Suppressor macrophage treated with lipopolysaccharide for 4 hours (primary cell): ENCODE measurements at places on chromosomes 12 and 14.

DNA sequence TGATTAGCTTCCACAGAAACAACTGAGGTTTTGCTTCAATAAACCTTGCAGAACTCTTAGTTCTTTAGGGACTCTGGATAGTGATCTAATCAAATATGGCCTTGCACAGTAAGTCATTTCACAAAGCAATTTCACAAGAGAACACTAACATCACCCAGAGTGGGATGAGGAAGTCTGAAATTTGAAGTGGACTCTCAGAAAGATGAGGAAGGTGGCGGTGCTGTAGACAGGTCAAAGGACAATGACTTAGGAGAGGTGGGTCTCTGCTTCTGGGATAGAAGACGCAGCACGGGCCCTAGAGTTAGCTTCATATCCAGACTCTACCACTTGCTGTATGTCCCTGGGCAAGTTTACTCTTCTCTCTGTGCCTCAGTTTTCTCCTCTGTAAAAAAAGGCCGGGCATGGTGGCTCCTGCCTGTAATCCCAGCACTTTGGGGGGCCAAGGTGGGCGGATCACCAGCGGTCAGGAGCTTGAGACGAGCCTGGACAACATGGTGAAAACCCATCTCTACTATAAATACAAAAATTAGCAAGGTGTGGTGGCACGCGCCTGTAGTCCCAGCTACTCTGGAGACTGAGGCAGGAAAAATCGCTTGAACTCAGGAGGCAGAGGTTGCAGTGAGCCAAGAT lies 18.9 kb downstream of the FOS start:
- peak; percentile 92 for DNase-seq

- no peak for DNase-seq
These were observed 83.7 kb downstream of the NINJ2 start for GRCh38 chr12:579420-580110.

- no peak for DNase-seq
These were observed 74.8 kb upstream of the TCL1B start for GRCh38 chr14:95611293-95611880.

DNA sequence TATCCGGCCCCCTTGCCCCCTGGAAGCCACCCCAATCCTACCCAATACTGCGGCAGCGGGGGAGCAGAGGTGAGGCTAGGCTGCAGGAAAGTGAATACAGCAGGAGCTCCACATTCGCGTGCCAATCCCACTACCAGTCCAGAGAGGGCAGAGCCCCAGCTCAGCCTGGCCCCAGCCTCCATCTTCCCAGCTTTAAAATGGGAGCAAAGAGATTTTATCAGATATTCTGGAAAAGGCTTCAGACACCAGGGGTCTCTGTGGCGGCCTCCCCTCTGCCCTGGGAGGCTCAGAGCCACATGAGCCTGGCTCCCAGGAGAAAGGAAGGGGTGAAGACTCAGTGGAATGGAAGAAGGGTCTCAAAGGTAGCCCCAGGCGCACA lies 72.7 kb downstream of the NCOR2 start:
- no peak for DNase-seq

GRCh38 chr14:104531421-104532190 lies 48.0 kb upstream of the C14orf180 start:
- DNase-seq = no peak

DNA sequence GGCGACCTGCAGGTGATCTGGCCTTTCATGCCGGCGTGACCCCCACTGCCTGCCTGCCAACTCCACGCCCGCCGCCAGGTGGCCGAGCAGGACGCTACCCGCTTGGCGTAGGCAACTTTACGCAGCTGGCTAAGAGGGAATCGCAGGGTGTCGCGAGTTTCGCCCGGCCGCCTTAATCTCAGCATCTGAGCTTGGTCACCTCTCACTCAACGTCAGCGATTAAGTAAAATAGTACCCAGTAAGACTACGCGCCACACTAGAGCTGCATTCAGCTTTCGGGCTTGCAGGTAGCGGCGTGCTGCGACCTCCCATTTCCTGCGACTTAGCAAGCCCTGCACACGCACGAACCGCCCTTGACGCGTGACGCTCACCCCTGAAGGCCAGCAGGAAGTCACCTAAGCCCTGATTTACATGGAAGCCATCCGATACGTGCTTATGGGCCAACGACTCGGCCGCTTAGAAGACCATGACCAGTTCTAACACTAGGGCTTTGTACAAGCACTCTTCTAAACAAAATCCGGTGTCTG lies 33.2 kb downstream of the WBP11 start:
- peak; percentile 81 for DNase-seq

- DNase-seq = peak; percentile 73
These were observed 300.0 kb downstream of the AEBP2 start for GRCh38 chr12:19739195-19739776.

GRCh38 chr12:17528394-17528793 lies 561.6 kb downstream of the RERGL start:
- no peak for DNase-seq

DNA sequence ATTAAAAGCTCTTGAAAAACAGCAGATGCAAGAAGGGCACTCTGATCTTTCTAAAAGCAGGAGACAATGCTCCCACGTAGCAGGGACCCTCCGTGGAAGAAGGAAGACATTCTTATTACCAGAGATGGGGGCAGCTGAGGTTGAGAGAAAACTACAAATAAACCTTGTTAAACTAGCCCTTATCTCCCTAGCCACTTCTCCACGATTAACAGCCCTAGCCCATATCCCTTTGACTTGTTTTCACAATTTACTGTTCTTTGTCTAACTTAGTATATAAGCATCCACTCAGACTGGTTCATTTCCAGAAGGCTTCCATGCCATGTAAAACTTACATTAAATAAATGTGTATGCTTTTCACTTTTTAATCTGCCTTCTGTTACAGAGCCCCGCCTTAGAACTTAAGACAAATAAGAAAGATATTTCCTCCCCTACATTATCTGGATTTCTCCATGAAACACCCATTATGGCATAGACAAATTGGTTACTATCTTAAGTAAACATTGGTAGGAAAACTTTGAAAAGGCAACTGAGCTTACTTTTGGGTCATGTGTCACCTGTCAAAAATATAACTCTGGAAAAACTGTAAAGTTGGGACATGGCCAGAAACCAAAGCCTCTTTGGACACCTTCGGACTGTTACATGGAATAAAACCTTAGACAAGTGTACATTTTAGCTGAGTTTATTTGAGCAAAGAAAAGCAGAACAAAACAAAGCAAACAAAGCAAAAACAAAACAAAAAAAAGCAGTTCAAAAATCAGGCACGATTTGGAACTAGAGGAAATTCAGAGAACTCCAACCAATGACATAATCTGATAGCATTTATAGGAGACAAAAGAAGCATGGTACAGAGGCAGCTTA lies 4.9 kb upstream of the RNASE1 start:
- DNase-seq = no peak

DNA sequence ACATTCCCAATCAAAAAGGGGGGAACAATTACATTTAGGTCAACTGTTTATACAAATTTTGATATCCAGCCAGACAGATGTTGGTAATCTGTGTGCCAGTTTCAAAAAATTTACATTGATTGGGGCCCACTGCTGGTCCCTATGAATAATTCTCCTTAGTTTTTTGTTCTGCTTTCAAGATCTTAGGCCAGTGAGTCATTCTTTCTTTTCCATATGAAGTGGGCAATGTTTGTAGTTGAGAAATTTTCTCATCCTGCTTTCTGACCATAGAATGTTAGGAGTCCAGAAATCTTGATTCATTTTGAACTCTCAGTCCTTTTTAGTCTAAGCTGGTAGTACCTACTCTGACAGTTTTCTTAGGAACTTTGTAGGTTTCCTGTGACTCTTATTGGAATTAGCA lies 244.3 kb downstream of the DIO2 start:
- DNase-seq = no peak

DNA sequence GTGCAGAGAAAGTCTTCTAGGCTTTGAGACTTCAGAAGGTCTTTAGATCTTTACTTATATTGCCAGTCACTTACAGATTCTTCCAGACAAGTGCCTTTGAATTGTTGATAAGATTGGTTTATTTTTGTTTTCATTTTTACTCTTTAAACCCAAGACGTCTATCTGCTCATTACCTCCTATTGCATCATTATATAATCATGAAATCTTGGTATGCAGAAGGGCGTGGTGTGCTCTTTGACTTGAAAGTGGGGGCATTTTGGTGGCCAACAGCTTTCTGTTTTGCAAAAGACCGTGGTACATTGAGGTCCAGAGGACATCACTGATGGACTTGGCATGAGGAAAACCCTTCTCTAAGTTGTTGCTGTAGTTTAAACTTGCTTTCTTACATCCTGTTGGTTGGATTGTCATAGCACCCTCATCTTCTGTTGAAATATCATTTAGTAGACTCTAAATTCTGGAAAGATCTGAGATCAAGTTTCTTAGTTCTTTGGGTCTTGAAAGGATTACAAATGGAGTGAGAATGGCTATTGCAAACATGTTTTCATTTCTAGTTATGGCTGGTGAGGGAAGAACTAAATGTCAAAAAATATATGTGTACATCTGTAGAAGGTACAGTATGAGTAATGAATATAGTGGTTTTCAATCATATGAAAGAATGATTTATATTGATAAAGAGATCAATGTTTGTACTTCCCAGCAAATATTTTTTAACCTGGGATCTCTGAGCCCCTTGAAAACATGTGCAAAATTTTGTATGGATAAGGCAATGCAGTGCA lies 441.8 kb downstream of the NRXN3 start:
- DNase-seq = no peak

DNA sequence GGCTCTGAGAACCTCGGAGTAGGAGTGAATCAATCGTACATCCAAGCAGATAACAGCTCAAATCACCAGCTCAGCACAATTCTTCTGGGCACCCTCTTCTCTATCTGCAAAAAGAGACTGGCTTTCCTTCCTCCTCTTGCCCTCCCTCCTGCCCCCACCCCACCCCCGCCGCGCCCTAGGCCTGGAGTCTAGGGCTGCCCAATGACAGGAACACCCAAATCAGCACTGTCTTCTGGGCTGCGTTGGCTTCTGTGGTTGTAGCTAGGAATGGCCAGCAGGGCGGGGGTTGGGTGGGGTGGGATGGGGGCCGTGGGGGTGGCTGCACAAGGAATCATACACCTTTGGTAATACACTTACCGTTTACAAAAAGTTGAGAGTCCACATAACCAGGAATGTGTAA lies 28.0 kb upstream of the TMCC3 start:
- DNase-seq = no peak

DNA sequence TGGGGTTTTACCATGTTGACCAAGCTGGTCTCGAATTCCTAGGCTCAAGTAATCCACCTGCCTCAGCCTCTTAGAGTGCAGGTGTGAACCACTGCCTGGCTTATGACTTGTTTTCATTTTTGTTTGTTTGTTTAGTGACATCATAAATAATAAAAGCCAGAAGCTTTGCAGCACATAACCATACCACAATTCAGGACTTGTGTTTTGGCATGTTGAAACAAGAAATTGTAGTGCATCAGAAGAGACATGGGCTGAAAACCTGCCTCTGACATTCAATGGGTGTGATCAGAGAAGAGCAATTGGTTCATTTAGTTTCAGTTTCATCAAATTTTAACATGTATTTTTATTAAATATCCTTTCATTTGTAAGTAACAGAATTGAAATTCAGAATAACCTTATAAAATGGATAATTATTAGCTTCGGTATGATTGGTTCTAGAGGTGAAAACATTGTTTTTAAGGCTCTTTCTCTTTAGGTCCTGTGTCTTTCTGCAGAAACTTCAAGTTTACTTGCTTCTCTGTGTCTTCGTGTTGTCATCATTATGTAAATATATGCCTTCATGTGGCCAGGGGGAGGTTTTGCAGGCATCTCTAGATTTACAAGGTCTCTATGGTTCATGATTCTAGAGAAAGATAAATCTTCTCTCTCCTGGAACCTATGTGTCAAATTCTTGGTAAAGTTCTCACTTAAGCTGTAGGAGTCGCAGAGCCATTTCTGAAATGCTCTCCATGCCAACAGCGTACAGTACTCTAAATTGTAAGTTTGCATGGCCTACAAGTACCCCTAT lies 312.0 kb downstream of the KCNC2 start:
- DNase-seq = no peak

DNA sequence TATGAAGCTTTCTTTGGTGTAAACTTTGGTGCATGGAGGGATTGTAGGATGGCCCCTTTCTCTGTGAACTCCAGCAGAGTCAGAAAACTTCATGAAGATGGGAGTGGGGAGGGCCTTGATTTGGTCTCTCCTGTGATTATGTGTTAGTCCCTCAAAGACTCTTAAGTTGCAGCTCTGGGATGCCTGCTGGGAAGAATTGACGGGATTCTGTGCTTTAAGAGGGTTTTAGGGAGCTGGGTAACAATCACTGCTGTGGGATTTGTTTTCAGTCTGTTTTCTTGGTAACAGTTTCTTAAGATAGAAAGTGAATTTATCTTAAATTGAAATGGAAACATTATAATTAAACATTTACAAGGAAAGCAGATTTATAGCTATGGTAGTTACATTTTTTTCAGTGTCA lies 378.1 kb downstream of the AACS start:
- no peak for DNase-seq

GRCh38 chr12:25793196-25793595 lies 165.3 kb upstream of the RASSF8 start:
- DNase-seq = no peak

DNA sequence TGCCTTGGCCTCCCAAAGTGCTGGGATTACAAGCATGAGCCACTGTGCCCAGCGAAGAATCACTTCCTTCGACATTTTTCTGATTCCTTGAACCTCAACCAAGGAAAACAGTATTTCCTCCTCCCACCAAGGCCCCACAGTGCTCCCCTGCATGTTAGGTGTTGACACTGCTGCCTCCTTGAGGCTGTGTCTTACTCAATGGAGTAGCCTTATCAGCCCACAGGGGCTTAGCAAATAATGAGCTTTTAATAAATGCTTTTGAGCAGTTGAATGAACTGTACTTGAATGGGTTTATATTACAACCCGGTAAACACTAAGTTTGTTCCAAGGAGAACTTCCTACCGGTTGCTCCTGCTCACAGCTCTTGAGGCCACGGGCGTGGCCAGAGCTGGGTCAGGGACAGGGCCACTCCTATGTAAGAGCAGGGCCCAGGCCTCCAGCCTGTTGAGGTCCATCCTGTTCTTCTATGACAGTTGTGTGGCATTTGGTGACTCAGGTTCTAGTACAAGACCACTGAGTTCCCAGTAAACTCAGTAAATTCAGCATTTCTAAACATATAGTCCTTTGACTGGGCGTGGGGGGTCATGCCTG lies 36.8 kb upstream of the TUBA1A start:
- peak; percentile 31 for DNase-seq

- no peak for DNase-seq
These were observed 655.1 kb downstream of the VRK1 start for GRCh38 chr14:97452314-97452713.

DNA sequence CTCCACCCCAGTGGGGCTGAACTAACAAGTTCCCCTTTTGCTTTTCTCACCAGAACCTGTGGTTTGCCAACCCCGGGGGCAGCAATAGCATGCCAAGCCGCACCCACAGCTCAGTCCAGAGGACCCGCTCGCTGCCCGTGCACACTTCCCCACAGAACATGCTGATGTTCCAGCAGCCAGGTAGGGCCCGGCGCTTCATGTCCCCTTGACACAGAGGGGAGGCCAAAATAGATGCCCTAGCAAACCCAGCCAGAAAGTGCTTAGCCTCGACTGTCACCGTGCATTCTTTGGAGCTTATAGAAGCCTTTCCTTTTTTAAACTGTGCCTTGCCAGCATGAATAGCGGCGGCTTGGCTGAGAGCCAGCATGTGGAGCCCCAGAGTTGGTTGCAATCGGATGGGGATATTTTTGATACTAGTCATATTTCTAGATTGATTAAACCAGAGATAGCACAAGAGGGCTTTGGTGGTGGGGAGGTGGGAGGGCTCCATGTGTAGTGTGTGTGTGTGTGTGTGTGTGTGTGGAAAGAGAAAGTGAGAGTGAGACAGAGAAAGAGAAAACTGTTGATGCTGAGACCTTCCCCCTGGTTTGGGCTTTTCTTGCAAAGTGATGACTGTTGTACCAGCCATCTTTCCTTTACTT lies 126.1 kb downstream of the GCH1 start:
- peak; percentile 79 for DNase-seq

- DNase-seq = peak; percentile 96
These were observed 10.0 kb downstream of the TMCC3 start for GRCh38 chr12:94640134-94640928.
